ENCODE measurements at places on chromosomes 16 and 17.
A peak's percentile ranks its signal among the peaks of the same experiment; 100 is the strongest.

DNA sequence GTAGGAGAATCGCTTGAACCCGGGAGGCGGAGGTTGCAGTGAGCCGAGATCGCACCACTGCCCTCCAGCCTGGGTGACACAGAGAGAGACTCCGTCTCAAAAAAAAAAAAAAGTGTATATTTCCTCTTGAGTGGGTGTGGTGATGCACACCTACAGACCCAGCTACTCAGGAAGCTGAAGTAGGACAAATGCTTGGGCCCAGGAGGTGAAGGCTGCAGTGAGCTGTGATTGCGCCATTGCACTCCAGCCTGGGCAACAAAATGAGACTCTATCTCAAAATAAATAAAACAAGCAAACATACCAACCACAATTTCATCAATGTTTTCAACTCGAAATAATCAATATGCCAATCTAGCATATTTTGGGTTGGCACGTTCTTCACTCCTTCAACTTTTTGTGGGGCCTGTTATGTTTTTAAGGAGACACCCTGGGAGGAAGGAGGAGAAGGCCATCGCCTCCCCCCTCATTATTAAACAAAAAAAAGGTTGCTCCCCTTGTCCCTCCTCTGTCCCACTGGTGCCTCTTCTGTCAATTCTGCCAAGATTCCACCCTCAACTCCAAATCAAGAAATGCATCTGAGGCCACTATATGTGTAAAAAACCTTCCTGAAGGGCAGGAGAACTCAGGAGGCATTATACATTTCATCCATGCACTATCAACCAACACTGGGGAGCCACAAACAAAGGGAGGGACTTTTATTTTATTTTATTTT lies 52.4 kb upstream of the ATF7IP2 start:
- no peaks in the 10 kb centered on the region for H3K27me3 ChIP-seq
- H3K36me3 ChIP-seq: no peaks in the 10 kb centered on the region
- peak overlapping the region; percentile 57 for H3K27ac ChIP-seq
- H3K4me3 ChIP-seq: no peak overlapping the region

- no peaks in the 10 kb centered on the region for H3K27me3 ChIP-seq
- no peak overlapping the region for H3K4me3 ChIP-seq
- H3K4me1 ChIP-seq: no peaks in the 10 kb centered on the region
- no peaks in the 10 kb centered on the region for H3K36me3 ChIP-seq
- DNase-seq: no peak
Measured at GRCh38 chr16:88911136-88911945, 44.9 kb upstream of the PABPN1L start.

- no peaks in the 10 kb centered on the region for H3K27me3 ChIP-seq
- DNase-seq: no peak
- H3K4me1 ChIP-seq: no peaks in the 10 kb centered on the region
- H3K4me3 ChIP-seq: peak overlapping the region; percentile 16
Measured at GRCh38 chr16:58464047-58464915, 35.7 kb upstream of the NDRG4 start.

GRCh38 chr16:12348733-12349704 lies 372.5 kb downstream of the SNX29 start:
- no peak overlapping the region for H3K4me3 ChIP-seq
- no peaks in the 10 kb centered on the region for H3K4me1 ChIP-seq
- no peak for DNase-seq
- H3K27me3 ChIP-seq: no peaks in the 10 kb centered on the region
- no peak overlapping the region for H3K27ac ChIP-seq

DNA sequence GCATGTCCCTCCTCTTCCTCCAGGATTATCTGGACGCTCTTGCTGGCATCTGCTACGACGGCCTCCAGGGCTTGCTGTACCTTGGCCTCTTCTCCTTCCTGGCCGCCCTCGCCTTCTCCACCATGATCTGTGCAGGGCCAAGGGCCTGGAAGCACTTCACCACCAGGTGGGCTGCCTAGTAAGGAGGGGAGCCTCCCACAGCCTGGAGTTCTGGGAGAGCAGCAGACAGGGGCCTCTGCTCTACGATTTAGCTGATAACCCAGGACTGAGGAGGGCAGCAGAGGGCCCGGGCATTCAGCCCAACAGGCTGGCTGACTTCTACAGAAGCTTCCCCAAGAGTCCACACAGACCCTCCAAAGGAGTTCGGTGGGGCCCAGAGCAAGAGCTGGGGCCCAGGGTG lies 21.8 kb upstream of the DNAI2 start:
- no peaks in the 10 kb centered on the region for H3K27me3 ChIP-seq
- H3K27ac ChIP-seq: no peak overlapping the region
- H3K4me3 ChIP-seq: no peak overlapping the region
- H3K4me1 ChIP-seq: no peaks in the 10 kb centered on the region
- no peak for DNase-seq
- H3K36me3 ChIP-seq: no peaks in the 10 kb centered on the region

GRCh38 chr17:77349976-77350830 lies 209.4 kb downstream of the SEC14L1 start:
- DNase-seq: no peak
- no peak overlapping the region for H3K27ac ChIP-seq
- no peaks in the 10 kb centered on the region for H3K36me3 ChIP-seq
- no peak overlapping the region for H3K4me3 ChIP-seq

DNA sequence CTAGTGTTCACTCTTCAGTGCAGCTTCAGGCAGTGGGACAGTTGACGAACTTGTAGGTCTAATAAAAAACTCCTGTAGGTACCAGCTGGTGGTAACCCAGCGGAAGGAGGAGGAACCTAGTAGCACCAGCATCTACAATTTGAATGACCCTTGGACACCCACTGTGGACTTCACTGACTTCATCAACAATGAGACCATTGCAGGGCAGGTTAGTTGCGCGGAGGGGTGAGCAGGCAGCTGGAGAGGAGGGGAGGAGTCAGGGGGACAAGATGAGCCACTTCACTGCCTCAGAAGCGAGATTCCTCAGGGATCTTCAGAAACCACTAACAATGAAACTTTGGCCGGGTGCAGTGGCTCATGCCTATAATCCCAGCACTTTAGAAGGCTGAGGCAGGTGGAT lies 22.3 kb downstream of the AOC3 start:
- H3K4me3 ChIP-seq: no peak overlapping the region
- DNase-seq: no peak
- H3K27ac ChIP-seq: no peak overlapping the region
- H3K27me3 ChIP-seq: no peaks in the 10 kb centered on the region
- H3K4me1 ChIP-seq: no peaks in the 10 kb centered on the region

Measured in pancreas (tissue), 10 donors.